ENCODE measurements at places on chromosomes 1 and 21.
A peak's percentile ranks its signal among the peaks of the same experiment; 100 is the strongest.

DNA sequence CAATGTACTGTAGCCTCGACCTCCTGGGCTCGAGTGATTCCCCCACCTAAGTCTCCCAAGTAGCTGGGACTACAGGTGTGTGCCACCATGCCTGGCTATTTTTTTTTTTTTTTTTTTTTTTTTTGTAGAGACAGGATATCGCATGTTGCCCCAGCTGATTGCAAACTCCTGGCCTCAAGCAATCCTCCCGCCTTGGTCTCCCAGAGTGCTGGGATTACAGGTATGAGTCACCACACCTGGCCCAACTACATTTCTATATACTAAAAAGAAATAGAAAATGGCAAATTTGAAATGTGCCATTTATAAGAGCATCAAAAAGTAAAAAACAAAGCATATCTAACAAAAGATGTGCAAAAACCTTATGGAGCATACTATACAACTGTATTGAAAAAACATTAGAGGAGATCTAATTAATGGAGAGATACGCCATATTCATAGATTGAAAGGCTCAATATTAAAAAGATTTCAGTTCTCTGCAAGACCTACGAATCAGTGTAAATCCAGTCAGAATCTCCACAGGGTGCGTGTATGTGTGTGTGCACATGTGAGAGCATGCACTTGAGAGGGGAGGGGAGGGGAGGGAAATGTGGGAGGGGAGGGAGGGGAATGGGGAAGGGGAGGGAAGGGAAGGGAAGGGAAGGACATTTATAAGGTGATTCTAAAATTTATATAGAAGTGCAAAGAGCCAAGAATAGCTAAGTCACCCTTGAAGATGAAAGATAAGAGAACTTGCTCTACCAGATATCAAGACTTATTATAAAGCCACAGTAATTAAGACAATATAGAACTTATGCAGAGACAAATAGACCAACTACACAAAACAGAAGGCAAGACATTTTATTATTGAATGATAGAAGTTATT is 15.5 kb upstream of the PADI4 start:
- DNase-seq: no peak

DNA sequence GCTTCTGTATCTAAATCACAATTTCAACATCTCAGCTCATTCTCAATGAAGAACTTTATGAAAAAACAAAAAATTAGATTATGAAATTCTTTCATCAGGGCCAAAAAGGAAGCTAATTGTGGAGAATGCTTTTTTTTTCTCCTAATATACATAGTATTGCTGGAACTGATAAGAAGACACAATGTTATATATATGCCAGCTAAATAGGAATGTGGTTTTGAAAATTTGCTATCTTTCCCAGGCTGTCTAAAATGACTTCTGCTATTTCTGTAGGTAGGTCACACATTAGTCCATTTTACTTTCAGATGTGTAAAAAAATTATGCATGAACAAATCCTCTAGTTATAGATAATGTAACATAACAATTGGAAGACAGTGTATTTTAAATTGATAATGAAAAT is 732.9 kb downstream of the RWDD3 start:
- no peak for DNase-seq

DNA sequence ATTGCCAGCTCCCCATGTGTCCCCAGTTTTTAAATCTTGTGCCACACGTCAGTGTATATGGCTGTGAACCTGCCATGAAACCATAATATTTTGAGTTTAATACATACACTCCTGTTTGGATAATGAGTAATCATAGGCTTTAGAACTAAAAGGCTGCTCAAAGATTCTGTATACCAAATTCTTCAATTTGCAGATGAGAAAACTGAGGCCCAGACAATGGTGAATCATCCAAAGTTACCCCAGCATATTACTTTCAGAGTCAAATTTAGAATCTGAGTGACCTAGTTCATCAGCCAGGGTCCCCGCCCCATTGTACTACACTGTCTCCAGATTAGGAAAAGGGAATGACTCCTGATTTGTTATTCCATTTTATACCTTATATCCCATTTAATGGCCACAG is 224.6 kb downstream of the FGGY start:
- no peak for DNase-seq

- no peak for DNase-seq
These were observed 1.5 kb downstream of the KNCN start for GRCh38 chr1:46549697-46550681.

DNA sequence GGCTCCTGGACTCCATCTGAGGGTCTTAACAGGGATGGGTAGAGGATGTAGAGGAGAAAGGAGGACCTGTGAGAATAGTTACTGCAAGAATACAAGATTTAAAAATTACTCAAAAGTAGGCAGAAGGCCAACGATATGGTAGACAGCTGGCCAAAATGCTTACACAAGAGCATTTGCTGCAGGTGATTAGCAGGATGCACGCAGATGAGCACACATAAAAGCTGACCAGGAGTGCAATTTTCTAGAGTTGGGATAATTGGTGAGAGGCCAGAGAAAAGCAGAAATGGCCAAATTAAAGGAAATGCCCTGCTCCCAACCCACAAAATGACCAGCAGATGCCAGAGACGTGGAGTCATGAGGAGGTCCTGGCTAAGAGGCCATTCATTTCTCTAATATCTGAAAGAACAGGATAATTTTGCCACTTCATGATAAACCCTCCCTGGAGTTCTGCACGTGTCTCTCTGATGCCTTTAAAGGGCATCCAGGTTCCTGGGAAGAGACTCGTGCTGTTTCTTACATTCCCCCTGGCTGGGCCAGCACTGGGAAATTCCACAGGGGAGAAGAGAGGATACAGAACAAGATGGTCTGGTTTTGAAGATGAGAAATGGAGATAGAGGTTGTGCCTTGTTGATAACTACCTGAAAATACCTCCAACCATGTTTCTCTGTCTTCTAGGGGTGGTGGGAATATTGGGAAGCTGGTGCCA is 62.3 kb upstream of the KCNA3 start:
- no peak for DNase-seq

DNA sequence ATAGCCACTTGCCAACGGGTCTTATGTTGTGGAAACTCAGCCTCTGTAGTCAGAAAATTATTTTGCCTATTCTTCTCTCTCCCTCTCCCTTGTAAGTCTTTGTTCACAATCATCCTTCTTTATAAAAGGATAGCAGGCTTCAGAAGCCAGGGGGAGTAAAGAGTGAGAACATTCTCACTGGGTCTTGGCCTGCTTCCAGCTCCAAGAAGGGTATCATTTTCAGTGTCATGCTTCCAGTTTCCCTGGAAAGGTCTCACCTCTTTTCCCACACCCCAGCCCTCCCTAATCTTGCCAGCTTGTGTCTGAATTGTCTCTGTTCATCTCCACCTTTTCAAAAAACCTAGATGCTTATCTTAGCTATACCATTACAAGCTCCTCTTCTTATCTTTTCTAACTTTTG is 346.2 kb upstream of the LRRC7 start:
- no peak for DNase-seq

DNA sequence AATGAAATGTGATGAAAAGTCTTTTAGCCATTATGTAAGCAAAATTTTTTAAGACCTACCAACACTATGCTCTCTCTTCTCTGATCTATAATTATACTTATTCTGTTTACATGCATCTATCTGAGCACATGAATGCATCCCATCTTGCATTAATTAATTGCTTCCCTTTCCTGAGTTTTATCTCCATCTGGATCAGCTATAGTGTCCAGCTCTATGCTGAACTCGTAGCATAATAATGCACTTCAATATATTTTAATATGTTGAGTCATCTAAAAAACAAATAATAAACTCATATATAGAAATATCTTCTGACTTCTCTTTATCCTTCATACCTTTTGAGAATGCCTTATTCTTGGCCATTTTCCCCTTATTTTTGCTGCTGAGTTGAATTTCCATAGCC is 1097.8 kb downstream of the TTLL7 start:
- DNase-seq: no peak

DNA sequence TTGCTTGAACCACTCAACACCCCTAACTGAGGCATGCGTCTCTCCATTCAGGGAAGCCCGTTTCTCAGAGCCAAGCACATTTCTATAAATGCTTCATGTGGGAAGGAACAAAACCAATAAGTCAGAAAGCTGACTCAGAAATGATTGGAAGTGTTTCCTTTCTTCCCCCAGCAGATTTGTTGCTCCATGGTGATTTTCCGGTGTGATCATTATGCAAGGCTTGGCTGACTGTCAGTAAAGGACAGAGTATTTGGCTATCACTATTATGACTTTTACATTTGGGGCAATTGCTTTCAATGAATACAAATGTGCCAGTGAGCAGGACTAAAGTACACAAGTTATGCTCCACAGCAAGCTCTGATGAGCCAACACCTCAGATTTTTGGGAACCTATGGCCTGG is 53.3 kb upstream of the ZC3H11B start:
- DNase-seq: no peak

GRCh38 chr1:20325844-20326420 is 35.3 kb downstream of the VWA5B1 start:
- no peak for DNase-seq

GRCh38 chr1:237258871-237259270 is 216.9 kb downstream of the RYR2 start:
- DNase-seq: no peak

- DNase-seq: no peak
These were observed 346.8 kb downstream of the KIF26B start for GRCh38 chr1:245501633-245502032.

DNA sequence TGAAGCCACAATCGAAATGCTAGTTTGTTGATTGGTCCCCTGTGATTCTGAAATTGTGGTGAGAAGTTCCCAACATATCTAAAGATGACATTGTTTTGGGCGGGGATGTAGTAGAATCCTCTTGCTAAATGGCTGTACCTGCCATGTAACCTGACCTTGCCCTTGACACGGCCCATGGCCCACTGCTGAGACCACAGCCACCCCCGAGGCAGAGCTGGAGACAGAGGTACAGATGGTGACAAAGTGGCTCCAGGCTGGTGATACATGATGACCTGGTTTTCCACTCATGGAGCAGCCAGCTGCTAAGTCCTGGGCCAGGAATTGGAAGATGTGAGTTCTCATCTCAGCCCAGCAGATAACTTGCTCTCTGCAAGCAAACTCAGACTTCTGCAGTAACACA is 226.5 kb downstream of the FOXD2 start:
- no peak for DNase-seq

DNA sequence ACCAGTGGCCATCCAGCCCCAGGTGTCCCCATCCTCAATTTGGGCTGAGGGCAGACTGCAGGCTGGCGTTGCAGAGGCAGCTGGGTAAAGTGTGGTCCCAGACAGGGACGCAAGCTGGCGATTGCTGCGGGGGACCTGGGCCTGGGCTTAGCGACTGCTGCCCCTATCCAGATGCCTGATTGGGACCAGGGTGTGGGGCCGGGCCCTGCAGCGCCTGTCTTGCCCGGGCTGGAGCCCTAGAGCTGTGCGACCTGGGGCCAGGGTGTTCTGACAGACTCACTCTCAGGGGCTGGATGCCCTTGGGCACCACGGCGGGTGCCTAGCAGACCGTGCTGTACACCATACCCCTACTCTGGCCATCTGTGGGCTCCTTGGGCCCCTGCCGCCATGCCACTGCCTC is 16.2 kb upstream of the FAAP20 start:
- DNase-seq: no peak

GRCh38 chr1:33388805-33389771 is 41.8 kb downstream of the PHC2 start:
- no peak for DNase-seq

DNA sequence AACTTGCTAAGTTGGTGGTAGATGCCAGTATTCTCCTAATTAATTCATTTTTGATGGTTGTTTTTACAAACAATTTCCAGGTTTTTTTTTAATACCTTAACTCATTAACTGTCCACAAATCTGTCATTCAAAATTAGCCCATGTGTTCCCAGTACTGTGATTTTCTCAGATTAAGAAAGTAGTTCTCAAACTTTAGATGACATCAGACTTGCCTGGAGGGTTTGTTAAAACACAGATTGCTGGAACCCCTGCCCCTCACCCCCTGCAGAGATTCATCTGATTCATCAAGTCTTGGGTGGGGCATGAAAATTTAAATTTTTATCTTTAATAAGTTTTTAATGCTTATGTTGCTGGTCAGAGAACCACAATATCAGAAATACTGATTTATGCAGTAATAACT is 130.5 kb downstream of the BACH1 start:
- no peak for DNase-seq

DNA sequence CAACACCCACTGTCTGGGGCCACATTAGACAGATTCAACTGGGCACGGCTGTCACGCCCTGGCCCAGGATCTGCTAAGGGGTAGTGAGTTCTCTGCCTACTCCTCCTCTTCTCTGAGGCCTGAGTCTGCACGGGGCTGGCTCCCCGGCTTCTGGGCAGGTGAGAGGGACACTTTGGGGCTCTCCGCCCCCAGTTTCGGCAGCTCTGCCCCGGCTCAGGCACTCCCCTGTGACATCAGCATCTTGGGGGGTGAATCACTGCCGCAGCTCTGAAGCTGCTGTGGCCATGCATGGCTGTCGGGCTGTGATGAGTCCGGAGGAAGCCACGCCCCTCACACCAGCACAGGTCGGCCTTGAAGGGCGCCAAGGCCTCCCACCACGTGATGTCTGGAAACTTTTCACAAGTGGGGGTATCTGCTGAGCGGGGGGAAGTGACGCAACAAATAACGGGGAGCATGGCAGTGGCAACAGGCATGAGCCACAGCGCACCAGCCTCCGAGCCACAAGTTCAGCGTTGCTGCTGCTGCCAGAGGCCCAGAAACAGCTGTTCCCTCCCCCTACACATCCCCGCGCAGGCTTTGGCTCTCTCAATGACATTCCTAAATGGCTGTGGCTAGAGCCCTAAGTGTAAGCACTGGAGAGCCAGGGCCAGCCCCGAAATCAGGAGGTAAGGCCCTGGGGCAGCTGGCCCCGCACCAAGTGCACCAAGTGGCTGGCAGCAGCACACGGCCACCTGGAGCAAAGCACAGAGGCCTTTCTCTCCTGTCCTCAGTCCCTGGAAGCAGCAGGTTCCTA is 26.3 kb downstream of the ZBTB17 start:
- DNase-seq: peak; percentile 81

DNA sequence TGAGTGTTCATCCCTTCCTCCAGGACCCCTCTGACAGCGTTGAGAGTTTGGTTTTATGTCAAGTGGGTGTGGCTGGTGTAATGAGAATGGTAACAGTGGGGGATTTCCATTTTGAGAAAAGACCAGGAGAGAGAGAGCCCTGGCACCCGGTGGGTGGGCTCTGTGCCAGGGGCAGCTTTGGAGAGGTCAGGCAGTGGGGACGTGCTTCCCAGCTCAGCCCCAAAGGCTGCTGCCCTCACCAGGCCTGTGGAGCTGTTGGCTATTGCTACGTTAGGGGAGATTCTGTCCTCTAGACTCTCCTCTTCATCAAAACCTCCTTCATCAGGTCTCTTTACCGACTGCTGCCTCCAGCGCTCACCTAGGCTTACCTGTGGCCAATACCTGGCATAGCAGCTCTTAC is 176.3 kb downstream of the PTPRU start:
- DNase-seq: no peak

DNA sequence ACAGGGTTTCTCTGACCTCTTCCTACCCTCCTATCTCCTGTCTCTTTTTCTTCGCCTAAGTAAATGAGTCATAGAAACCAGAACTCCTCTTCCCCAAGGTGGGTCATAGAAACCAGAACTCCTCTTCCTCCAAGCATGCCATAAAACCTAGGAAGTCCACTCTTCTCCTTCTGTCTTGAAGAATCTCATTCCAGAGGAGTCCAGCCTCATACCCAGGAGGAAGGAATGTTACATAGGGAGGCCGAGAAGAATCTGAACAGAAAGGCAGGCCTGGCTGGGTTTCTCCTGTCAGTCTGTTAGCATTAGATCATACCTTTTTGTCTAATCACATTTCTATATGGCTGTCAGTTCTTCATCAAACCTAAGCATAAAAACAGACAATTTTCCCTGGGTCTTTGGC is 47.5 kb upstream of the WLS start:
- no peak for DNase-seq

- no peak for DNase-seq
These were observed 57.6 kb downstream of the PCNT start for GRCh38 chr21:46381541-46381940.

All from stimulated activated CD4-positive, alpha-beta T cell treated with anti-CD3 and anti-CD28 coated beads, Interleukin-2, amount 100 ng/mL, for 48 hours (primary cell).